ENCODE measurements at places on chromosomes 2 and 18.
A peak's percentile ranks its signal among the peaks of the same experiment; 100 is the strongest.

GRCh38 chr2:42722320-42723190 is 41.4 kb downstream of the OXER1 start:
- peak; percentile 30 for DNase-seq

DNA sequence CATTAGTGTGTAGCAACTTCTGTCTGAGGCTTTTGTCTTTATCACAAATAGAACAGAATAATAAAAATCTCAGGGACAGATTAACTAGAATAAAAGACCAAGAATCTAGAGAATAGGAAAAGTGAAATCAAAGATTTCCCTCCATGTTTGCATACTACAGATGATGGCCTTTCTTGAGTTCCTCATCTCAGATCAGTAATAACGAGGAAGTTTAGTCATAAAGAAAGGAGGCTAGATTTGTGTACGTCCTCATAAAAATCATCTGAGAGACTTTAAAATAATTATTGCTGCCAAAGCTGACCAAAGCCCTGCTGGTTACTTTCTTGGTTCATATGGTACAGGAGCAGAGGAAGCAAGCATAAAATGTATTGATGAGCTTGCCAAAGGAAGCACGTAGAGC is 117.3 kb downstream of the MIB1 start:
- DNase-seq = no peak

DNA sequence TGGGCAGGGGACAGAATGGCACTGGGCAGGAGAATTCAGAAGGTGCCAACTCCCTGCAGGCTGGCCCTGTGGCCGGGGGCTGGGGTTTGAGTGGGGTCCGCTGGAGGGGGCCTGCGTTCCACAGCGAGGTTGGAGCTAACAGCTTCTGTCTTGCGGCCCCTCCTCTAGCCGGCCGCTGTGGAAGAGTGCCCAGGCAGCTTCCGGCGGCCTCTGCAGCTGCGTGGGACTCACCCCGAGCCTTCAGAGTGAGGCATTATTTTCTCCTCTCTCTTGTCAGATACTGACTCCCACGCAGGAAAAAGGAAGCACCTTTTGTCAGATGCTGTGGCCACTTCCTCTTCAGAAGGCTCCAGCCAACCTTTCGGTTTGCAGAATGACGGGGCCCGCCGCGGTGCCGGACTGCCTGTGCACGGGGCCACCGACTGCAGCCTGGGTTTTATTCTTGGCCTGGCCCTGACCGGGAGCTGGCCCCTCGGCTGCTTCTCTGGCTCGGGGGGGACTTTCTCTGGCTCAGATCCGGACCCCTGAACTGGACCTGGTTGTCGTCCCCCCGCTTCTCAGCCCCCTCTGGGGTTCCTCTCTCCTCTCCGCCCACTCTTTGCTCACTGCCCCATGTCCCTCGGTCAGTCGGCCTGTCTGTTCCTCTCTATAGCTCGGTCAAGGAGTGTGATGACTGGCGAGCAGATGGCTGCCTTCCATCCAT is 40.1 kb downstream of the ARHGAP25 start:
- no peak for DNase-seq

DNA sequence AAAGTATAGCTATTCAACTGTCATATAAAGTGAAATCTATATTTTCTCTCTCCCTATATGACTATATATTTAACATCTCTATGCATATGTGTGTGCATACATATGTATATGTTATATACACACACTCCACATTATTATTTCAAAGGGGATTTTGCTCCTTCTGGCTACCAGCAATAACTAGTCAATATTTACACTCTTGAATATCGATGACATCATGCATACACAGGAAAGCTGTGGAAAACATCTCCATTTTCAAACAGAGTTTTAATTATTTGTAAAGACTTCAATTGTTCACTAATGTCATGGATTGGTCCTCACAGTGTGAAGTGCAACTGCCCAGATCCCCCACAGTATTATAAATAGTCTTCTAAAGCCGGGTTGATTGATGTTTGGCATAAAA is 195.9 kb upstream of the TCF4 start:
- DNase-seq = no peak

- no peak for DNase-seq
Measured at GRCh38 chr18:52313213-52313612, 26.8 kb upstream of the DCC start.
